Posterior vena cava (tissue), 2 donors: ENCODE measurements at places on chromosomes 7 and 10. TPM values are rescaled to one million over a fixed set of nuclear protein-coding genes. Genes with fewer than 3 reads are reported as not detected.

VWA2 gene
- total RNA-seq: not detected

- no peak for DNase-seq
Observed at GRCh38 chr10:123706236-123706635, 40.1 kb downstream of the GPR26 start.

- DNase-seq: peak; percentile 56
Observed at GRCh38 chr7:158072991-158073730, 514.5 kb downstream of the PTPRN2 start.

GRCh38 chr7:108028111-108028510 is 25.1 kb upstream of the LAMB1 start:
- no peak for DNase-seq

- no peak for DNase-seq
Observed at GRCh38 chr7:135936497-135937217, 40.5 kb downstream of the MTPN start.

DNA sequence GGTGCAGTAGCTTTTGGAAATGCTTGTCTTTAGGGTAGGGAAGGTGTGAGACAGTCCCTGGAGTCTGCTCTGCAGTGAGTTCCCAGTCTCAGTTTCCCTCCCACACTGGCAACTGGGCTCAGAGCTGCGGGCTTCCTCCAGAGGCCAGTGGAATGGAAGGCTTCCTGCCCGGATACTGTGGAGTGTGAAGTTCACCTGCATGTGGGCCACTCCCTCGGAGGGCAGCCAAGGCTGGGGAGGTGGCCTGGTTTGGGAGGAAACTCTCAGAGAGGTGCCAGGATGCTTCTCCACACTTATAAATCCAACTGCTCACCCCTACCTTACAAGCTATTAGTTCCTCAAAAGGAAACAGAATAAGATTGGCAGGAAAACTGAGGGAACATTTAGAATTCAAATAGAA is 18.1 kb upstream of the UBE2H start:
- DNase-seq: no peak

GBX1 gene
- not detected for total RNA-seq

DNA sequence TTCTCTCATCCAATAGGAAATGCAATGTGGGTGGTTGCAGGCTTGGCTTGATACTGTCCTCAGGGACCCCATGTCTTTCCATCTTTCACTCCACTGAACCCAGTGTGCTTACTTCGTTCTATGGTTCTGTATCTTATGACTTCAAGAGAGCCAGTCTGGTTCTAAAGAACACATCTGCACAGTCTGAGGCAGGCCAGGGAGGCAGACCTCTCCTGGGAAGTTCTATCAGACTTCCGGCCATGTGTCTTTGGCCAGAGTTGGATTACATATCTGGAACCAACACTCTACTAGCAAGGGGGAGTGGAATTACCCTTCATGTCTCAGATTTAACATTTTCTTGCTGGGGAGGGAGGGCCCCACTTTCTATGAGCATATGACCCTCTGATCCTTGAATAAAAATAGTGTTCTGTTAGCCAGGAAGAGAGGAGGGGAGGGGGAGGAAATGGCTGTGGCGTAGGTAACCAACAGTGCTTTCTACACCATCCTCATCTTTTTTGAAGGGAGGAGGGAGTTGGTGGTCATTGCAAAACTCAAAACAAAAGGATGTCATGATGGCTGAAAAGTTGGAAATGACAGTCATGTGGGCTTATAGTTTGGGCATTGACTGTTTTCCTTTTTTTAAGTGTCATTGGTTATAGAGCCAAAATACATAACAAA is 370.2 kb downstream of the GATA3 start:
- DNase-seq: no peak

DNA sequence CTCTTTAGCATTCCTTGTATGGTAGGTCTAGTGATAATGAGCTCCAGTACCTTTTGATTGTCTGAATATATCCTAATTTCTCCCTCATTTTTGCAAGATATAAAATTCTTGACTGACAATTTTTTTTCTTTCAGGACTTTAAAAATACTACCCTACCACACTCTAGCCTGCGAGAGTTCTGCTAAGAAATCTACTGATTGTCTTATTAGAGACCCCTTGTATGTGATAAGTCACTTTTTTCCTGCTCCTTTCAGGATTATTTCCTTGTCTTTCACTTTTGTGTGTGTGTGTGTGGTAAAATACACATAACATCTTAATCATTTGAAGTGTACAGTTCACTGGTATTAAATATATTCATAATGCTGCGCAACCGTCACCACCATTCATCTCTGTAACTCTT is 68.7 kb upstream of the PPP1R9A start:
- no peak for DNase-seq

SPDYE2 gene
- not detected for total RNA-seq

- no peak for DNase-seq
Observed at GRCh38 chr7:107711301-107711700, 32.6 kb upstream of the CBLL1 start.

DNA sequence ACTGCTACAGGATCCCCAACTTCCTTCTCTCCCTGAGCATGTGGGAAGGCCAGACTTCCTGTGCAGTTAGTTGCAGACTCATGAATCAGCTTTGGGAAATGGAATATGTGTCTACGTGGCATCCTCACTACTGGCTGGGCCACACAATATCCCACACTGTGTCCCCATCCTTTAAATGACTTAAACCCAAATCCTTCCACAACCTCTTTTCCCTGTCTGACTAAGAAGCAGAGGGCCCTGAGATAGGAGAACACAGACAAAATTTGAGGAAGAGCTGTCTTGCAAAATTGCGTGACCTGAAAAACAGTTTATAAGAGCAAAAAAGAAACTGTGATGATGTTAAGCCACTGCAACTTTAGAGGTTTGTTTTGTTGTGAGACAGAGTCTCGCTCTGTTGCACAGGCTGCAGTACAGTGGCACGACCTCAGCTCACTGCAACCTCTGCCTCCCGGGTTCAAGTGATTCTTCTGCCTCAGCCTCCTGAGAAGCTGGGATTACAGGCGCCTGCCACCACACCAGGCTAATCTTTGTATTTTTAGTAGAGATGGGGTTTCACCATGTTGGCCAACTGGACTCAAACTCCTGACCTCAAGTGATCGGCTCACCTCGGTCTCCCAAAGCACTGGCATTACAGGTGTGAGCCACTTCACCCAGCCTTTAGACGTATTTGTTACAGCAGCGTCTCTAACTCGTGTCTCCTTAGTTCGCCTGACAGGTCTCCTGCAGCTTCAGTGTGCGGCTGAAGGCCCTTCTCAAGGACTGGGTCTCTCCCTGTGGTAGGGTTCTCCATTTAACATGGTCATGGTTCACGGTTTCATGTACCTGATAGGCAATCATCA is 46.9 kb upstream of the SFMBT2 start:
- DNase-seq: no peak

- DNase-seq: no peak
Observed at GRCh38 chr10:72610466-72610865, 15.4 kb downstream of the MICU1 start.

NPY gene
- total RNA-seq: not detected

SMURF1 gene
- total RNA-seq: 25.0 TPM

PDZD7 gene
- total RNA-seq: 0.83 TPM

UPK3BL1 gene
- 6.5 TPM for total RNA-seq

GRCh38 chr10:4615042-4615441 is 211.0 kb upstream of the AKR1E2 start:
- DNase-seq: no peak

DNA sequence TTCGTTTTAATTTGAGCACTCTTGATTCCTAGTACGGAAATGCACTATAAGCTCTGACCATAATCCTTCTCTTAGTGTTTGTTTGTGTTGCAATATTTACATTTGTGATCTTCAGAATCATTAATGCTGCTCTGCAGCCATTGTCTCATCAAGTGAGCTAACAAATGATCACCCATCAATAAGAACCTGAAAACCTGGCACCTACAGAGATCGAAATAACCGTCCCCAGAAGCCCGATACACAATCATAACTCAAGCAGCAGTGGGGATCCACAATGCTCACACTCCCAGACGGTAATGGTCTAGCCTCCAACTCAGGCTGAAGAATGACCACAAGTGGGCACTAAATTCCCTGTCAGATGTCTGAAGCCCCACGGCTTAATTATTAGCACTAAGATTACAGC is 156.0 kb upstream of the NFE2L3 start:
- DNase-seq: no peak

- DNase-seq: no peak
Observed at GRCh38 chr10:122141821-122142640, 129.1 kb upstream of the BTBD16 start.

DNA sequence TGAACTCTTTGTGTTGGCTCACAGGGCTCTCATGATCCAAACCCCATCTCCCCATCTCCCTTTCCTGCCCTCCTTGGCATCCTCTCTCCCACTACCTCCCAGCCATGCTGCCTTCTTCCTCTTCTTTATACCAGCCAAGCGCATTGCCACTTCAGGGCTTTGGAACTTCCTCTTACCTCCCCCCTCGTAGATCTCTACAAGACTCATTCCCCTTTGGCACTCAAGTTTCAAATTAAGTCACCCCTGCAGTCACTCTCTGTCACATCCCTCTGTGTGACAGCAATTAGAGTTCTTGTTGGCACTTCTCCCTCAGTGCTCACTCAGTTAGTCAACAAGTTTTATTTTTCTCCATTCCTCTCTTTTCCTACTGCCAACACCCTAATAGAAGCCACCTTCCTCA is 20.8 kb upstream of the NRP1 start:
- no peak for DNase-seq

- no peak for DNase-seq
Observed at GRCh38 chr7:45064047-45064725, 24.6 kb downstream of the NACAD start.

DNA sequence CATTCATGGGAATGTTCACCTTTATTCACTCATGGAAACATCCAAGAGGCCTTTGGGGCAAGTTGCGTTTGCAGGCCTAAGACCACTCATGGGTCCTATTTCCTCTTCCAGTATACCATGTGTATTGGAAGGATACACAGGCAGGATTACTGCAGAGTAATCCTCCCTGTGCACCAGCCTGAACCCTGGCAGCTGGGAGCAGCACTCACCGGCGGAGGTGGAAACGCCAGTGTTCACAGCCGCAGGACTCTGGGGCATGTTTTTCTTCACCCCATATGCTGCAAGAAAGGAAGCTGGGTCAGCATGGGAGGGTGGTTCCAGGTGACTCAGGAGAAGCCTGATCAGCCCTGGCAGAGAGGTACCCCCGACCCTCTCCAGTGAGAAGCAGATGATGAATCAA is 24.5 kb downstream of the COL17A1 start:
- no peak for DNase-seq
